Epithelial cell of umbilical artery (primary cell): ENCODE measurements at places on chromosomes 7 and 10. TPM values are rescaled to one million over a fixed set of nuclear protein-coding genes. Genes with fewer than 3 reads are reported as not detected.

OPN1SW gene
- total RNA-seq, result not detected in 2 replicates

GNG11 gene
- total RNA-seq, result 171 and 334 TPM in 2 replicates

CH25H gene
- total RNA-seq, result not detected in 2 replicates

RAB18 gene
- 43.9 and 51.5 TPM in 2 replicates for total RNA-seq

AKR1D1 gene
- total RNA-seq, result not detected in 2 replicates

SFRP5 gene
- not detected in 2 replicates for total RNA-seq

DKK1 gene
- 191 and 206 TPM in 2 replicates for total RNA-seq

CASTOR2 gene
- 4.0 and 8.8 TPM in 2 replicates for total RNA-seq

DIP2C gene
- total RNA-seq, result 4.4 and 7.1 TPM in 2 replicates

GUSB gene
- 15.0 and 26.3 TPM in 2 replicates for total RNA-seq

OR13A1 gene
- total RNA-seq, result not detected in 2 replicates

OPN4 gene
- not detected in 2 replicates for total RNA-seq

TRPV5 gene
- total RNA-seq, result not detected in 2 replicates

UNC5B gene
- 10.6 and 15.3 TPM in 2 replicates for total RNA-seq

CNPY4 gene
- total RNA-seq, result 30.5 and 50.3 TPM in 2 replicates

KIAA1549 gene
- total RNA-seq, result 1.2 and 1.9 TPM in 2 replicates

COX19 gene
- 8.4 and 9.1 TPM in 2 replicates for total RNA-seq

FZD8 gene
- total RNA-seq, result 17.5 and 30.2 TPM in 2 replicates

PKD2L1 gene
- not detected in 2 replicates for total RNA-seq

ANKRD26 gene
- 8.4 and 10.5 TPM in 2 replicates for total RNA-seq

NOD1 gene
- 17.9 and 19.2 TPM in 2 replicates for total RNA-seq

CHAT gene
- not detected in 2 replicates for total RNA-seq

IDI2 gene
- not detected in 2 replicates for total RNA-seq

CFAP69 gene
- 1.2 and 1.6 TPM in 2 replicates for total RNA-seq

KIAA1217 gene
- 1.1 and 2.6 TPM in 2 replicates for total RNA-seq

DLG5 gene
- total RNA-seq, result 9.0 and 9.1 TPM in 2 replicates

ARHGAP22 gene
- 29.9 and 36.7 TPM in 2 replicates for total RNA-seq

C10orf120 gene
- not detected in 2 replicates for total RNA-seq

SCART1 gene
- total RNA-seq, result 0.65 and 0.76 TPM in 2 replicates

KLF14 gene
- 0.15 TPM in 1 of 2 replicates, not detected in the other for total RNA-seq

NRF1 gene
- 12.7 and 15.7 TPM in 2 replicates for total RNA-seq

PTF1A gene
- not detected in 2 replicates for total RNA-seq

SPDYE8 gene
- total RNA-seq, result not detected in 2 replicates

ZSCAN25 gene
- 9.4 and 10.4 TPM in 2 replicates for total RNA-seq

CRHR2 gene
- total RNA-seq, result not detected in 2 replicates

LRCH4 gene
- 9.3 and 13.3 TPM in 2 replicates for total RNA-seq

AGFG2 gene
- 6.2 and 11.7 TPM in 2 replicates for total RNA-seq

GDF10 gene
- under 0.01 and 0.30 TPM in 2 replicates for total RNA-seq

NKX6-2 gene
- not detected in 2 replicates for total RNA-seq

OR2A12 gene
- total RNA-seq, result not detected in 2 replicates
